ENCODE measurements at places on chromosomes 5 and 9.

DNA sequence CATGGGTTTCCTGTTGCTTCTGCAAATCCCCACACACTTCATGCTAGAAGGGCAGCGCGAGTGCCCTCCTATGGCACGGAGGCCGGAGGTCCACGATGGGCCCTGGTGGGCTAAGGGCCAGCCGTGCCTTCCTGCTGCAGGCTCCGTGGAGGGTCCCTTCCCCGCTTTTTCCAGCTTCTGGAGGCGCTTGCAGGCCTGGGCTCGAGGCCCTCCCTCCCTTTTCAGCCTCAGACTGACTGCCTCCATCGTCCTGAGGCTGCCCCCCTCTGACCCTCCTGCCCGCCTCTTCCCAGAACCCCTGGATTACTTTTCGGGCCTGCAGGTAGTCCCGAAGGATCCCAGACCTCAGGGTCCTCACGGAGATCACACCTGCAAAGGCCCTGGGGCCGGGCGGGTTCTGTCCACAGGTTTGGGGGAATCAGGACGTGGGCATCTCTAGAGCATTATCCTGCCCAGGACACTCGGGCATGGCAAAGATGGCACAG lies 3.2 kb upstream of the TERT start:
- DNase-seq: no peak

DNA sequence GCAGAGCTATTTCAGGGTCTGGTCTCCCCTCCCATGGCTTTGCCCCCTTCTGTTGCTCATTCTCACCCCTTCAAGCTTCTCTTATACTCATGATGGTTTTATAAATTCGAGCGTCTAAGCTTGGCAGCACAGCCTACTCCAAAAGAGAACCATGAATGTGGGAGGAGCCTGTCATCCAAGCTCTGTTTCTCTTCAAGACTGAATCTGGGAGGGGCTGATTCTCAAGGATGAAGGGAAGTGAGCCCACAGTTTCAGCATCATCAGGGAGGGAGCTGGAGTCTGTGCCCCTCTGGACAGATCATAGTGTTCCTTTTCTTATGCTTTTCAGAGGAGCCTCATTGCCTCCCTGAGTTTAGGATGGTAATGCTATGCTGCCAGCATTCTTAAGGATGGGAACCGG lies 168.6 kb downstream of the CFAP90 start:
- DNase-seq: no peak

DNA sequence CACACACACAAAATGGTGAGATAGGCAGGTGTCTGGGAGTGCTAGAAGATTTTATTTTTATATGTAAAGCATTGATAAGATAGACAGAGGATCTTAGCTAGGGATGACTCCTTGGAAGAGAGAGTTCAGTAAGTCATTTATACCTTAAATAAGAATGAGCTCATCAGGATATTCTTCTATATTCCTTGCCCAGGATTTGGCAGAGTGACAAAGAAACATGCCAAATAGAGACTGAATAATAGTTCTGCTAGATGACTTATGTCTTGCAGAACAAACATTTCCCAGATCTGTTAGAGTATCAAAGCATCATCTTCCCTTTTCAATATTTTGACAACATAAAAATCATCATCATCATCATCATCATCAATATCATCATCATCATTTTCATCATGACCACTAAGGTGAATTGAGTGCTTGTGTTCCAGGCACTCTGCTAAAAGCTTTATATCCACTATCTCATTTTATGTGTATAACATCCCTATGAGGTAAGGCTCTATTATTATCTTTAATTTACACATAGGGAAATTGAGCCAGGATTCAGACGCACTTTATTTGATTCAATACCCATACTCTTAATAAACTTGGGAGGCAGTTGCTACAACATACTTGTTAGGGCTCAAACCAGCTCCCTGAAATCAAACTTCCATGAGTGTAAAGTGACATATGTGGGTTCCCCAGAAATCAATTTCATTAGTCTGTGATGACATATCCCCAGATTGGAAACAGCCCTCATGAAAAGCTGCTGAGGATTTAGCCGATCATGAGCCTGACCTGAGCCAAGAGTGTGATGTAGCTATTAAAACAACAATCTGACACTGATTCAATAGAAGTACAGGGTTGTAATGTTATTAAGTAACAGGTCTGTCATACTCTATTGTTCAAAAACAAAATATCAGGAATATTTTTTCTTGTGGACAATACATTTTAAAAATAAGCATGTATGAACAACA lies 176.3 kb upstream of the SEMA6A start:
- DNase-seq: no peak

DNA sequence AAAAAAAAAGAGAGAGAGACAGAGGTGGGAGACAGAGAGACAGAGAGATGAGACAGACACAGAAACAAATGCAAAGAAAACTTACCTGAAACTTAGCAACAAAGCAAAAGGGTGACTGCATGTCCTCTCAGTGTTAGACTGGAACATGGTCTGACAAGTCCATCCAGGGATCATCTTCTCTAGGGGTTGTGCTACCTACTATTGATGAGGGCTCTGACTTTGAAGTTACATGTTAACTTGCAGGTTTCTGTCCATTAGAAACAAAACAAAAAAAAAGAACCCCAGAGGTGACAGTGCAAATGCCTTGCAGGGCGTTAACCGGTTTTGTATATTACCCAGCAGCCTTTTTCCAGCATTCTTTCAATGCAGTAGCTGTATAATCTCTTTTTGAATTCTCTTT lies 13.6 kb upstream of the SPARC start:
- no peak for DNase-seq

DNA sequence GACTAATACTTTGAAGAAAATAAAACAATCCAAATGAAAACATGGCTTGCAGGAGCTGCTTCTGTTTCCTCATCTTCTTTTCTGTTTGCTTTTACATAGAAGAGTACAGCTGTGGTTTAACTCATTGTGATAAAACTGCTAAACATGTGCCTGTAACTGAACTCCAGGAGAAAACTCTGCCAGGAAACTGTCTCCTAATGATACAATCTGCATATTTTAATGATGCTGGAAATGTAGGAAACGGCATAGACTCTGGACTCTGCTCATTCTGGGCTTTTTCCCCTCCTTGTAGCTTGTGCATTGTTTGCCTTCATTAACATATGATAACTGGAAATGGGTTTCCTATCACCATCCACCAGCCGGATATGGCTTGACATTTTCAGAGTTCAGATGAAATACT lies 813.3 kb upstream of the WWC1 start:
- DNase-seq: no peak

DNA sequence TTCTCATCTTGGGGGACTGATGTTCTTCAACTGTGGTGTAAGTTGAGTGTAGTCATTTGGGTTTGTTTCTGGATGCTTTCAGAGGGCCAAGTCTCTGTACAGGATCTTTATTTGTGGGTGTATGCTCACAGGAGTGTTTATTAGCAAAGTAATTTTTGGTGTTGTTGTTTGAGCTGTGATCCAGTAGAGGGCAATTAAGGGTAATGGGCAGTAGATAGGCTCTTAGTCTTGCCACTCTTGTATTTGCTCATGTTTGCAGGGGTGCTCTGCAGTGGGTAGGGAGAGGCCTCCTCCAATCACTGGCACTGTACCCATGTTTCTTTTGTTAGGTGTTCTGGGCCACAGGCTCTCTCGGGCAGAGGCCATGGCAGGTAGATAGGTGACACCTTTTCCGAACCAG lies 45.9 kb upstream of the ITGA2 start:
- DNase-seq: no peak

DNA sequence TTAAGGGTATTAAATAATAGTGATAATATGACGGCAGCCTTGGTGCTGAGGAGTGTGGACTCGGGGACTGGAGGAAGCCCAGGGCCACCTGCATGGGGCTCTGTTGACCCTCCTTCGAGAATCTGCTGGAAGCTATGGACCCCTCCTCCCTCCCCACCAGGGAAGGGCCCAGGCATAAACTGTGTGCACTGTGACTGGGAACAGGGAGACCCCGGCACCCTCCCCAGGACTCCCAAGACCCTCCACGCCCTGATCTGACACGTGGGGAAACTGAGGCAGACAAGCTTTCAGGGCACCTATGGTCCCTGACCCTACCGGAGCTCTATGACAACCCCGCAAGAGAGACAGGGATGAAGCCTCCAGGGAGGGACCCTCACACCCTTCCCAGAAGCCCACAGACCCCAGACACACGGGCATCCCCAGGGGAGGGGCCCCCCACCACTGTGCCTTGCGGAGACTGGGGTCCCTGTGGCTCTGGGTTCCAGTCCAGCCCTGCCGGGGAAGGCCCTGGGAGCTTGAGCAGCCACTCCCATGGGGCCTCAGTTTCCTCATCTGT lies 6.5 kb upstream of the EGFL7 start:
- DNase-seq: no peak

DNA sequence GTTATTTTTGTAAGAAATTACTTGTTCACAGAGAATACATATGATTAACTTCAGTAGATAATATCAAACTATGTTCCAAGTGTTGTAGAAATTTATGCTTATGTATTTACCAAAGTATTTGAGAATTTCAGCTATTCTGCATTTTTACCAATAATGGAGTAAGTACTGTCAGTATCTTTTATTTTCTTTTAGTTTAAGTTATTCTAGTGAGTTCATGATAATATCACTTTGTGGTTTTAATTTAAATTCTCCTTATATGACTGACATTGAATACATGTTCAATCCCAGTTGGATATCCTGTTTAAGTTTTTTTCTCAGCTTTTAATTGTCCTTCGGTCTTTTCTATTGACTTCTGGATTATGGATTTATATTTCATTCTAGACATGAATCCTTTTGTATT lies 1024.6 kb downstream of the EFNA5 start:
- DNase-seq: no peak

- no peak for DNase-seq
Observed at GRCh38 chr5:31393126-31393525, 138.8 kb downstream of the DROSHA start.
